ENCODE measurements at places on chromosomes 12 and 14.

DNA sequence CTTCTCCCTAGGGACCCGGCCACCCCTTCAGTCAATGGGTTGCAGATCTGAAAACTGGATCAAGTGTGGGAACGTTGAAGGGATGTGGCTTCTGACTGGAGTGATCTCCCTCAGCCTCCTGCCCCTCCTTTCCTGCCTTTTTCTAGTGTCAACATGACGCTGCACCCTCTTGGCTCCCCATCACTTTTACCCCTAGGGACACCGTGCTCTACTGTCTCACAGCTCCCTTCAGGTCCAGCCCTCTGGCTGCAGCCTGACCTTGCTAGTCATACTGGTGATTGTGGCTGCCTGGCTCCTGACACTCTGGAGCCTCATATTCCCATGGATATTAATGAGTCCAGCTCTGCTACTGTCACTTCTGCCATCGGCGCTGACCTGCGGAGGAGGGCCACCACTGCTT is 51.5 kb upstream of the RASSF3 start:
- H3K36me3 ChIP-seq, result no peaks in the 10 kb centered on the region
- H3K4me3 ChIP-seq, result no peak overlapping the region
- peaks cover 30% of the 10 kb centered on the region for H3K4me1 ChIP-seq
- no peak overlapping the region for H3K27ac ChIP-seq
- H3K27me3 ChIP-seq, result peaks cover 5% of the 10 kb centered on the region

DNA sequence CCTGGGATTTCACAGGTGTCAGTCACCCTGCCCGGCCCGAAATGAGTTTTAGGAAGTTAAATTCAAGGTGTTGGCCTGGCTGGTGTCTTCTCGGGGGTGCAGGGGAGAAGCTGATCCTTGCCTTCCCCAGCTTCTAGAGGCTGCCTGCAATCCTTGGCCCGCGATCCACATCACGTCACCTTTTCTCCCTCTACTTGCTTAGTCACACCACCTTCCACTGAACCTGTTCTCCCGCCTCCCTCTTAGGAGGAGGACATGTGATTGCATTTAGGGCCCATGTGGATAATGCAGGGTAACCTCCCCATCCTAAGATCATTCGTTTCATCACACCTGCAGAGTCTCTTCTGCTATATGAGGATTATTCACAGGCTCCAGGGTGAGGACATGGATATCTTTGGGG is 25.4 kb upstream of the ATXN2 start:
- no peak for DNase-seq
- H3K4me3 ChIP-seq, result no peak overlapping the region
- H3K27me3 ChIP-seq, result peaks cover 2% of the 10 kb centered on the region
- no peaks in the 10 kb centered on the region for H3K36me3 ChIP-seq
- peak overlapping the region; percentile 65 for H3K27ac ChIP-seq

DNA sequence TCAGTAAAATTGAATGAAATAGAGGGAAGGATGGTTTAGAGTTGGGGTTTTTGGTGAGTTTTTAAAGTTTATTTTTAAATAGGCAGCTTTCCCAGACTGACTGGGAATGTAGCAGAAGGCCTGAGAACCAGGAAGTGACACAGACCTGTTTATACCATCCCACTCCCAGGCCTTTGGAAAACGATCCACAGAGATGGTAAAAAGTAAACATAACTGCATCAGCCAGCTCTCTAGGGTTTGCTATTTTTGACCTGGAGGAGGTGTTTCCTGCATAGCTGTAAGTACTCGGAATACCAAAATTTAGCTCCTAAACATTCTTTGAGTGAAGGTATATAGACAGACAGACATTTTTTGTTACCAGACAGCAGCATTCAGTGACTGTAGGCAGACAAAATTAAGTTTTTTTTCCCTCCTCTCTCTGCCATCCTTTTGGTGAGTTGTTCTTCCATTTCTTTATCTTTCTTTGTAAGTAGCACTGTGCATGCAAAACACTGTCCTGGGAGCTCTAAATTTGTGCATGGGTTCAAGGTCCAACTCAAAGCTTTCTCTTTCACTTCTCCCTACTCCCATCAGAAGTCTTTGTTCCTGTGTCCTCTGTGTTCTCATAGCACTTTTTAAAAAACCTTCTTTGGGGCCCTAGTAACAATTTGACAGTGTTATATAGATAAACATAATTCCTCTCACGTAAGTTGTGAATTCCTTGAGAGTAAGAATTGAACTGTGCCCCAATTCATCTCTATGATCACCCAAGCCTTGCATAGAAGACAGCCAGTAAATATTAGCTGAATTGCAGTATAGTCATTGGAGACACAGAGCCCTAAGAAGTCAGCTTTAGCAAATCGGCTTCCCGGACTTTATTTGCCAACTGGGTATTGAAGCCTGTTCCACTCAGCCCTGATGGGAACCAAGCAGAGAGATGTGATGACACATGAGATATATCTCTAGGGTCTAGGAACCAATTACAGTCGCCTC is 37.4 kb downstream of the SUSD6 start:
- H3K27me3 ChIP-seq, result peaks cover 1% of the 10 kb centered on the region
- H3K4me1 ChIP-seq, result peaks cover 71% of the 10 kb centered on the region
- H3K27ac ChIP-seq, result peak overlapping the region; percentile 73
- peak; percentile 35 for DNase-seq

GRCh38 chr12:2640709-2641108 is 154.1 kb upstream of the FKBP4 start:
- peak overlapping the region; percentile 96 for H3K27ac ChIP-seq
- H3K36me3 ChIP-seq, result peaks cover 20% of the 10 kb centered on the region
- H3K27me3 ChIP-seq, result peaks cover 4% of the 10 kb centered on the region
- DNase-seq, result peak; percentile 95
- peak overlapping the region; percentile 22 for H3K4me3 ChIP-seq

- H3K4me3 ChIP-seq, result no peak overlapping the region
- peaks cover 20% of the 10 kb centered on the region for H3K4me1 ChIP-seq
- no peak overlapping the region for H3K27ac ChIP-seq
- peaks cover 71% of the 10 kb centered on the region for H3K27me3 ChIP-seq
- H3K36me3 ChIP-seq, result no peaks in the 10 kb centered on the region
These were observed 39.6 kb downstream of the CCDC88C start for GRCh38 chr14:91377700-91378652.

GRCh38 chr12:12870465-12870864 is 20.9 kb upstream of the GPRC5A start:
- peak overlapping the region; percentile 96 for H3K27ac ChIP-seq
- peak overlapping the region; percentile 74 for H3K4me3 ChIP-seq
- DNase-seq, result peak; percentile 99
- H3K4me1 ChIP-seq, result peaks cover 73% of the 10 kb centered on the region

DNA sequence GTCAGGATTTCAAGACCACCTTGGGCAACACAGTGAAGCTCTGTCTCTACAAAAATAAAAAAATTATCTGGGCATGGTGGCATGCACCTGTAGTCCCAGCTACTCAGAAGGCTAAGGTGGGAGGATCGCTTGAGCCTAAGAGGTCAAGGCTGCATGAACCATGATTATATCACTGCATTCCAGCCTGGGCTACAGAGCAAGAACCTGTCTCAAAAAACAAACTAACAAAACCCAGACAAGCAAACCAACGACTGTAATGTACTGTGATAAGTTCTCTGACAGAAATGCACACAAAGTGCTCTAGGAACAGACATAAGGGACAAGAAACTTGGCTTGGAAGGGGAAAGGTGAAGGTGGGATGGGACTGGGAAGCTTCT is 22.4 kb downstream of the ENTPD5 start:
- no peaks in the 10 kb centered on the region for H3K36me3 ChIP-seq
- H3K4me3 ChIP-seq, result no peak overlapping the region
- H3K27me3 ChIP-seq, result no peaks in the 10 kb centered on the region
- no peak overlapping the region for H3K27ac ChIP-seq
- DNase-seq, result no peak

GRCh38 chr12:26869104-26869494 is 36.1 kb upstream of the ITPR2 start:
- DNase-seq, result no peak
- H3K27me3 ChIP-seq, result peaks cover 2% of the 10 kb centered on the region
- H3K4me1 ChIP-seq, result peaks cover 8% of the 10 kb centered on the region
- no peak overlapping the region for H3K27ac ChIP-seq
- no peak overlapping the region for H3K4me3 ChIP-seq

- no peaks in the 10 kb centered on the region for H3K27me3 ChIP-seq
- DNase-seq, result peak; percentile 64
- H3K27ac ChIP-seq, result peak overlapping the region; percentile 40
- H3K36me3 ChIP-seq, result peaks cover 19% of the 10 kb centered on the region
These were observed 9.5 kb downstream of the PPP1CC start for GRCh38 chr12:110733089-110733715.

GRCh38 chr12:10097521-10097920 is 1.3 kb downstream of the CLEC1A start:
- DNase-seq, result no peak
- peak overlapping the region; percentile 71 for H3K4me3 ChIP-seq
- no peaks in the 10 kb centered on the region for H3K36me3 ChIP-seq

DNA sequence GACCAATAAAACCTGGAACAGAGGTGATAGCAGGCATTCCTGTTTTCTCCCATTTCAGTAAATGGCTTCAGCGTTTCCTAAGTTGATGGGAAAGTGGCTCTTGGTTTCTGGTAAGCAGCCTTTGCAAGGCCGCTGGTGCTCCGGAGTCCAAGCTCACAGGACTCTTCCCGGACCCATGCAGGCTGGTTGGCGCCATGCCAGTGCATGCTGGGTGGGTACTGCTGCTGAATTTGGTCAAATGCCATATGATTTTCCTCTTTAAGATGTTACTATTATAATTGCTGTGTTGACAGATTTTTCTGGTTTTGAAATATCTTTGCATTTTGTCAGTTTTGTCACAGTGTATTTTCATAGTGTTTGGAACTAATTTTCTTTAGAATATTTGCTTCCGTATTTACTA is 27.7 kb downstream of the PPP2R5C start:
- no peak overlapping the region for H3K27ac ChIP-seq
- H3K4me1 ChIP-seq, result peaks cover 11% of the 10 kb centered on the region
- DNase-seq, result no peak

DNA sequence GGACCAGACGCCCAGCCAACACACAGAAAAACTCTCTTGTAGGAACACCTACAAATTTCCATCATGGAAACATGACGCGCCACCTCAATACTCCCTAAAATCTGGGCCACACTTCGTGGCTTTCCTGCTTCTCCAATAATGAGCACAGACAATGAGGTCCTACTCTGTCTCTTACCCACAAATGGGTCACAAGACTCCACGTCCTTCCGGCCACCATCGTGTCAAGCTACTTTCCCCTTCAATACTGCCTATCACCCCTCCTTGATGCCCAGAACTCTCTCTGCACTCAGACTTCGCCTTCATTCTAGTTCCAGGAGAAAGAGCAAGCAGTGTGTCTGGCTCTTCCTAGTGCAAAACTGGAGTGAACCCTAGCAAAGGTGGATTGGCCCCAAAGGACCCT is 28.1 kb downstream of the SBNO1 start:
- H3K4me3 ChIP-seq, result no peak overlapping the region
- no peak overlapping the region for H3K27ac ChIP-seq
- H3K27me3 ChIP-seq, result no peaks in the 10 kb centered on the region
- peaks cover 35% of the 10 kb centered on the region for H3K36me3 ChIP-seq
- H3K4me1 ChIP-seq, result no peaks in the 10 kb centered on the region

DNA sequence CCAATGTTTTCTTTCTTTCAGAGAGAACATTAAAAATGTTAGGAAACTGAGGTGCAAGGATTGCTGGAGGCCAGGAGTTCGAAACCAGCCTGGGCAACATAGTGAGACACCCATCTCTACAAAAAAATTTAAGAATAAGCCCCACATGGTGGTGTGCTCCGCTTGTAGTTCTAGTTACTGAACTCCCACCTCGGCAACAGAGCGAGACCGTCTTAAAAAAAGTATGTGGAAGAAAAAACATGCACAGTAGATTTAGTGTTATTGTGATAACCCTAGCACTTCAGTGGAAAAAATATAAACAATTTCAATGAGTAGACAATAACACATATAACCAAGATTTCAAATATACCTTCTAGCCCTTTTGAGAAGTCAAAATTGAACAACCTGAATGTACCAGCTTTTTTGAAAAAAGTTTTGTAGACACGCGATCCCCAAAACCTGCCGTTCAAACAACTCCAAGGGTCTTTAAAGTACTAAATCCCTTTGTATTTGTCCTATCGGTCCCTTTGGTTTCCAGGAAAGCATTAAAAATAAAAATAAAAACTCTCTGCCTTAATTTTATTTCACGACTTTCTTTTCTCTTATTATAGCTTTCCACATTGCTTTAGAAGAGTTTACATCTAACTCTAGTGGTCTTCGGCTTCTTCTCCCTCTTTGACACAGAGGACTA is 1.0 kb upstream of the ANO6 start:
- peaks cover 6% of the 10 kb centered on the region for H3K36me3 ChIP-seq
- H3K27ac ChIP-seq, result peak overlapping the region; percentile 87
- peaks cover 44% of the 10 kb centered on the region for H3K4me1 ChIP-seq
- peaks cover 2% of the 10 kb centered on the region for H3K27me3 ChIP-seq

GRCh38 chr12:53057816-53058500 is 8.1 kb downstream of the TNS2 start:
- no peak overlapping the region for H3K27ac ChIP-seq
- H3K4me3 ChIP-seq, result no peak overlapping the region
- peaks cover 7% of the 10 kb centered on the region for H3K36me3 ChIP-seq
- H3K4me1 ChIP-seq, result peaks cover 25% of the 10 kb centered on the region
- no peak for DNase-seq
- H3K27me3 ChIP-seq, result peaks cover 22% of the 10 kb centered on the region

DNA sequence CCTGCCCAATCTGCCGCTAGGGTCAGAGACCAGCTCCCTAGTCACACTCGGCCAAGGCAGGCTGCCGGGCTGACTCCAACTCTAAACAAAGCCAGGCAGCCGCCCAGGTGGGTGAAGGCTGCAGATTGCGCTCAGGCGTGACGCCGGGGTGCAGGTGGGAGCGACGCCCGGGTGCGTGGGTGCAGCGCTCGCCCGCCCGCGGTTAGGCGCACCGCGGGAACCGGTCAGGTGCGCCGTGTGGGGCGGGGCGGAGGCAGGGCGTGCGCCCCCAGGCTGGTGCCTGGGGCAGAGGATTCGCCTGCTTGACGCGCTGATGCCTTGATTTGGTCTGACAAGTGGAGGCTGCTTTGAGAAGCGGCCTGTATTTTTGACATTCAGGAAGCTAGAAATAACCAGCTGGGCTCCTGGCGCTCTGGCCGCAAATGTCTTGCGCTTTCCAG is 126.7 kb upstream of the HIF1A start:
- H3K4me1 ChIP-seq, result peaks cover 93% of the 10 kb centered on the region
- no peak overlapping the region for H3K4me3 ChIP-seq
- no peak overlapping the region for H3K27ac ChIP-seq
- H3K27me3 ChIP-seq, result peaks cover 1% of the 10 kb centered on the region
- DNase-seq, result no peak

DNA sequence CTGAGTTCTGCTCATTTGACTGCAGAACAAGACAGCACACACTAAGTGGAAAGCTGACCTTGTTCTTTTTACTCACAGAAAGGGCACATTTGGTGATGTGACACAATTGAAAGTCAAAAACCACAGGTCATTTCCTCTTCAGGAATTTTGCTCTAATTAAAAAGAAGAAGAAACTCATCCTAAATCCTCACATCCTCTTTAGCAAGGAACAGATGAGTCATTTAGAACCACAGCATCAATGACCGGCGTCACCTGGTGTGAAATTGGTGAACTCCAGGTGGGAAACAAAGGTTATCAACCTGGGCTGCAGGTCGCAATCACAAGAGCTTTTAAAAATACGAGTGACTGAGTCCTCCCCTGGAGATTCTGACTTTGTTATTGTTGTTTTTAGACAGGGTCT is 2.9 kb upstream of the RNU6-8 start:
- H3K4me1 ChIP-seq, result peaks cover 37% of the 10 kb centered on the region
- H3K27ac ChIP-seq, result no peak overlapping the region
- no peaks in the 10 kb centered on the region for H3K36me3 ChIP-seq
- H3K4me3 ChIP-seq, result no peak overlapping the region
- DNase-seq, result no peak

Data from HFFc6 (cell line).